ENCODE measurements at places on chromosomes 2 and 18.

- DNase-seq: no peak
These were observed 29.9 kb upstream of the ZNG1B start for GRCh38 chr2:113407446-113408099.

DNA sequence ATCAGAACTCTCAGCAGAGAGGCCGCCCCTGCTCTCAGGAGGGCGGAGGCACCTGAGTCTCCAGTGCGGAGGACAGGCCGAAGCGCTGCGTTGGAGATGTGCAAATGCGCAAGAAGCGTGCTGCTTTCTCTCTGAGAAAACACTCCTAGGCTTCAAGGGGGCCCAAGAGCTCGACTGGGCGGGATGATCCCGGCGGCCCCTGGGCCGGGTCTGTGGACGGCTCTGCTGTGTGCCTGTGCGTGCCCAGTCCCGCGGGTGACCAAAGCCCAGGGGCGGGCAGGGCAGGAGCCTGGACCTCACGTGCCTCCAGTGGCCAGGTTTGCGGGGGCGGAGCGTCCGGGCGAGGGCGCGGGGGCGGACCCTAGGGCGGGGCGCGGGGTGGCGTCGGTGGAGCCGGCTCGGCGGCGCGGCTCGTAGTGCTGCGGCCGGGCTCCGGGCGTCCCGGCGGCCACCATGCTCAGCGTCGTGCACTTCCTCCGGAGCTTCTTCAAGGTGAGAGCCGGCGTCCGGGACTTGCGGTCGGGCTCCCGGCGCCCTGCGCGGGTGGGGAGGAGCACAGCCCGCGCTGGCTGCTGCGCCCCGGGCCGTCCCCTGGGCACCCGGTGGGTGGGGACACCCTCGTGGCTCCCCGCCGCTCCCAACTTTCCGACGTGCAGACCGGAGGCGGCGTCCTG is at the start of gene ARHGEF4:
ARHGEF4 (plus strand) TSS at position 414 of the 674 bp plus-strand sequence; CDS start at position 454, 40 bp downstream.
- no peak for DNase-seq

GRCh38 chr2:156915332-156915731 is 342.2 kb upstream of the GALNT5 start:
- DNase-seq: no peak

DNA sequence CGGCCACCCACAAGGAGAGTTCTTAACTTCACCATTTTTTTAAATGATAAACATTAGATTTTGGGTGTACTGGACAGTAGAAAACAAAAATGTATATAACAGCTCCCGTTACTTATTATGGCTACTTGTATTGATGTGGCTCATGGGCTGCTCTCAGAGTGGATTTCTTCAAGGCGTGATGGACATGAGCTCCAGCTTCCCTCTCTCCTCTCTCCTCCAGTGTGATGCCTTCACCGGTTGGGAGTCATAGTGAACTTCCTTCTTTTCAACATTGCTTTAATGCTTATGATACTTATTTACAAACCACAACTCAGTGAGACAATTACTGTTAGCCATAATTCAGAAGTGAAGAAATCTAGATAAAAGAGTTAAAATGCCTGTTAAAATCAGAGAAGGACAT is 515.2 kb downstream of the RNF144A start:
- DNase-seq: no peak

- DNase-seq: peak; percentile 64
These were observed 76.6 kb upstream of the MAP4K3 start for GRCh38 chr2:39513641-39514094.

GRCh38 chr2:160941290-160941846 is 218.9 kb upstream of the TANK start:
- no peak for DNase-seq

DNA sequence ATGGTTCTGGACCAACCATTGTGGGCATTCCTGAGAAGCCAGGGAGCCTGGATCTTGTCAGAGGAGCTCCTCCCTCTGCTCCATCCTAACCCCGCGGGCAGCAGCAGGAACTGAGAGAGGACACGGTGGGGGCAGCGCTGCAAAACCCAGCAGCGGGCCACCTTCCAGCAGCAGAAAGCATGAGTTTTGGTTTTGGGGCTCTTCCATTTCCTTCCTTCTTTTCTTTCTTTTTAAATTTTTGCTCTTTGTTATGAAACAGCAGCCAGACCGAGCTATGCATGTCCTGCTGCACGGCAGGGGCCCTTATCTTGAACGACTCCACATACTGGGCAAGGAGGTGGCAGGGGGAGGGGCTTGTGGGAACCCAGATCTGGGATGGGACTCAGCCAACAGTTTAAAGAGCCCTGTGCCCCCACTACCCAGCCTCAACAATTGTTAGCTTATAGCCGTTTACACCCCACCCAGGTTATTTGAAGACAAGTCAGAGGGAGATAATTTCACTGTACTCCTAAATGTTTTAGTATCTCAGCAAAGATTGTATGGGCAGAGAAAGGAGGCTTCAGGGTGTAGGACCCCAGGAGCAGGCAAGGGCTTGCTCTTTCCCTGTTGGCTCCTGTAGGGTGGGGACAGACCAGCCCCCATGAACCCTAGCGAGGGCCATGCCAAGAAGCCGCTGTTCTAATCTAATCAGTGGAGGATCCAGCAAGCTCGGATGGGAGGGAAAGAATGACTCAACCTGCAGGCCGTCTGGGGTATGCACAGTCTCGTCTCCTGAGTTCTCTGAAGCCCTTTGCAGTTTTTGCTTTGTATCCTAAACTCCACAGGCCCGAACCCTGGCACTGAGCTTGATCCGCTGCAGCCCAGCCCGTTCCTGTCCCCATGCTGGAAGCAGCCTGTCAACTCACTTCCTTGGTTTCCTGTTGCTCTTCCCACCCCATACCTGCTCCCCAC is 75.3 kb downstream of the LRRFIP1 start:
- no peak for DNase-seq

DNA sequence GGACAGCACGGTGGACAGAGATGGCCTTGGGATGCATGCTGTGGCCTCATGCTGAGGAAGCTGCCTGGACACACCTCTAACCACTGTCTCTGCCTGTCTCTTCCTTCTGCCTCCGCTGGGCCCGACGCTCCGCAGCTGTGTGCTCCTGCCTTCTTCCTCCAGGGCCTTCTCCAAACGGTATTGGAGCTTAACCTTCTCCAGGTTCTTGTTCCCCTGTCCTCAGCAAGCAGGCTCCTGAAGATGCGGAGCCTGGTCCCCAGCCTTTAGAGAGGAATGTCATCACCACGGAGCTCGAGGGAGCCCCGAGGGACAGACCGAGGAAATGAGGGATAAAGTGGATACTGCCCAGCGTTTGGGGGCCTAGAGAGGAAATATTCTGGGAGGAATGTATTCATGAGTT is 155.1 kb downstream of the DYSF start:
- no peak for DNase-seq

DNA sequence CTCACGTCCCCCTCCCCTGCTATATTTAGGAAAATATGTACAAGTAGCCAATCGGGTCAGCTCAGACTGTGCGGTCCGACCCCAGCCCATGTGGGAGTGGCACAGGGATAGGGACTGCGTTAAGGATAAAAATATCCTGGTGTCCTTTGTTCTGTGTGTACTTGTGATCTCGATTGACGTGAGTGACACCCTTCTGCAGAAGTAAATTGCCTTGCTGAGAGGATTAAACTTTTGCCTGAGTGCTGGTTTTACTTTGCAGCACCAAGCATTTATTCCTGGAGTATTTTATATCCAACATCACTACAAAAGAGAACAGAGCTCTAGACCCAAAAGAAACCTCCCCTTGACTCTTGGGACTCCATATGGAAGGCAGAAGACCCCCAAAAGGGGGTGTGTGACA is 28.0 kb upstream of the RALBP1 start:
- no peak for DNase-seq

DNA sequence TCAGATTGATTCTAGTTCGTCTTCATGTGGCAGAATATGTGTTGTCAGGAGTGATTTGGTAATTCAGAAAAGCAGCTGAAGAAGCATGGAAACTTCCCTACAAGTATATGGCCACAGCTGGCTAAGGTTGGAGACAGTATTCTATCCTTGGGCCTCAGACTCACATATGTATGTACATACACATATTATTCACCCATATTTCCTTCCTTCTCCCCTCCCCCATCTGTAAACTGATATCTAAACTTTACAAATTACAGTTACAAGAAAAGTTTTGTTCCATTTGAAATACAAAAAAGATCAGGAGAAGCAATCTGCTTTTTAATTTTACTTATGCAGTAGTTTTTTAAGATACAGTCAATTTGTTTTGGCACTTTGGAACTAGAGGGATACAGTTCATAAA is 3.1 kb downstream of the SP3 start:
- peak; percentile 17 for DNase-seq

GRCh38 chr18:76260941-76261472 is 234.0 kb downstream of the ZNF516 start:
- DNase-seq: no peak

DNA sequence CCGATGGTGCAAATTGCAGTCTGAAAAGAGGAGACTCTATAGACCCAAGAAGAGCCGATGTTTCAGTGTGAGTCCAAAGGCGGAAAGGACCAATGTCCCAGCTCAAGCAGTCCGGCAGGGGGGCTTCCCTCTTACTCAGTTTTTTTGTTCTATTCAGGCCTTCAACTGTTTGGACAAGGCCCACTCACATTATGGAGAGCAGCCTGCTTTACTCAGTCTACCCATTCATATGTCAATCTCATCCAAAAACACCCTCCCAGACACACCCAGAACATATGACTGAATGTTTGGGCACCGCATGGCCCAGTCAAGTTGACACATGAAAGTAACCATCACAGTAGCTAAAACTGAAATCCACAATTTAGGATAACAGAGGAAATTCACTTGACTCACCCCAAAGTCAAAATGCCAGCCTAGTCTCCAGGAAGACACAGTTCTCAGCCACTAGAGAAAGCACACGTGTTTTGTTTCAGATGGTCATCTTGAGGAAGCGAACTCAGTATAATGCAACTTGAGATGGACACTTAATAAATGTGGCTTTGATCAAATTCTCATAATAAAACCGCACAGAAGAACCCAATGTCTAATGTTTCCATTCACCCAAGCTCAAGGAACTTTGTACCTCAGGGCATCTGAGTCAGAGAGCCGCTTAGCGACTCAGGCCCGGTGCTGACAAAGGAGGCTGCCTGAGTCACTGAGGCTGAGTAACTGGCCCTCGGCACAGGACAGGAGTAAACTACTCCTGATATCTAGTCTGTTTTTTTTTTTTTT is 2.4 kb downstream of the FHL2 start:
- no peak for DNase-seq
